ENCODE measurements at places on chromosomes 3 and 15.

- DNase-seq, result peak; percentile 46
These were observed 1029.3 kb upstream of the CFAP20DC start for GRCh38 chr3:60079076-60079475.

DNA sequence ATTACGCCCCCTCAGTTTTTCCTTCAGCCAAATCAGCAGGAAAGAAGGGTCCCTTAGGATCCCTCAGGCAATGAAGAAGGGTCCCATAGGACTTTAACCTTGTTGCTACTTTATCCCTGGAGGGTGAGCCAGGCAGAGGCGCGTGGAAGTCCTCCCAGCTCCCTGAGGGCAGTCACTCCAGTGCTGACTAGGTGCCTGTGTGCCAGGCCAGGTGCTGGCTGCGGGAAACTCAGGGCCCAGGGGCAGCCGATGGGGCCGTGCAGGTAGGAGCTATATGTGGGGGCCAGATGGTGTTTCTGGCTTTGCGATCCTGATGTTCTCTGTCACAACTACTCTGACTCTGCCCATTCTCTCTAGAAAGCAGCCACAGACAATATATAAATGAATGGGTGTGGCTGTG lies 42.8 kb upstream of the IQSEC1 start:
- DNase-seq, result no peak

- no peak for DNase-seq
These were observed 191.7 kb upstream of the GBE1 start for GRCh38 chr3:81953111-81953510.

DNA sequence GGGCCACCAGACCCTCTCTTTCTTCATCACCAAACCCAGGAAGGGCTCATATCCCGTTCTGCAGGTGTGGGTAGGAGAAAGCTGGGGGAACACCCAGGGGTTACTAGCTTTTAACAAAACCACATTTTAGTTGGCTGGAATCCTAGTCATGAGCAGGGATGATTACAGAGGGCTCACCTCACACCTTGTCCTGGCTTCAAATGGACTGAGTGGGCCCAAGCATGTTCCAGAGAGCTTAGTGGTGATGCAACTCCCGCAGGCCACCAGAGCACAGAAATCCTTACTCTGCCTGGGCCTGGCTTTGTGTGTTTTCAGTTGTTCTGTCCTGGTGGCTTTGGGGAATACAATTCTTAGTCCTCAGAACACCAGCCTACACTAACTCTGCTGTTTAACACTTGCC lies 56.8 kb upstream of the RYK start:
- DNase-seq, result no peak

GRCh38 chr3:128801779-128802380 lies 75.9 kb downstream of the RAB7A start:
- DNase-seq, result no peak

All from stimulated activated CD4-positive, alpha-beta T cell treated with anti-CD3 and anti-CD28 coated beads, Interleukin-4, amount 100 ng/mL, for 1 hour (primary cell).